ENCODE measurements at places on chromosomes 3 and 15.

GRCh38 chr15:41936649-41937567 is 35.4 kb downstream of the EHD4 start:
- no peak for DNase-seq

DNA sequence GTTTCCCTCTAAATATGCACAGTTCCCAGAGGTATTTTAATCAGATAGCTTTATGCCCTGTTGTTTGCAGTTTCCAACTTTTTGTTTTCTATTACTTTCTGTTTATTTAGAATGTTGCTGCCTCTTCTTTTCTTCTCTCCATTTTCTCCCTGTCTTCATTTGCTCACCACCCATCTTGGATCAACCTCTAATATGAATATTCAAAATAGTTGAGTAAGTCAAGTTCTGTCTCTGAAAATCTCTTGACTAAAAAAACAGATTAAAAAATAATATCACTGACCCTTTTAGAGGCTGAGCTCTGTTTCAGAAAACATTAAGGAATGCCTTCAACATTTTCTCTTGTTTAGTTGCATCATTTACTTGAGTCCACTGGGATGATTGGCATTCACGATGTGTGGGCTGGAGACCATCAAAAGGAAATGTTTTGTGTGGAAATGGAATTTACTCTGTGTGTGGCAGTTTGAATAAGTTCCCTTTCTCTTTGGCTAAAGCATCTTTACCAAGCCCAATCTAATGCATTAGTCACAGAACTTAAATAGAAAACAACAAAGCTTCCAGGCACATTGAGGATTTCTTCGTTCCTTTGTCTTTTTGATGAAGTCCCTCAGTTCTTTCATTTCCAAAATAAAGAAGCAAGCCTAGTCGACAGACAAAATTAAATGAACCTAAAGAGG is 633.9 kb upstream of the TGFBR2 start:
- peak; percentile 66 for DNase-seq

DNA sequence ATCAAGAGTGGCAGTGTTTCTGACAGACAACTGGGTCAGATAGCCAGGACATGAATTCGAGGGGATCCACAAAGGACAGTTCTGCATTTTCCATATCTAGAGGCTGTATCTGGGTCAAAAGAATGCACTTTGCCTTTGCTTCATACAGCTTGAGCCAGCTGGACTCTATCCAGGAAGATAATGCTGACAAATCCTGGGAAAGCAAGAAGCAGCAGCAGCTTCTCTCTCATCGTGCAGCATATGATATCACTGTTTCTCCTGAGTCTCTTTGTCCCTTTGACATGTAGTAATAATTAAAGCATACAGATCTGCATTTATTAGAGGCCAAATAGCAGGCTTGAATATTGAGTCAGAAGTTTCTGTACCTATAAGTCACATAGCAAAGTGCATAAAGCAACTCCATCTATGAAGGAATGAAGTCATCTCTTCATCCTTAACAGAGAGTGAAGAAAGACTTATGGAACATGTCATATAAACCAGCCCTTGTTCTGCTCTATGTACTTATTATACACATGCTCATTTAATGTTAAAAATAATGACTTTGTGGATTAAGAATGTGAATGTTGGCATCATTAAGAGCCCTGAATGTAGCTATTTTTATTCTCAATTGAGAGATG is 236.8 kb upstream of the GBE1 start:
- DNase-seq = no peak

DNA sequence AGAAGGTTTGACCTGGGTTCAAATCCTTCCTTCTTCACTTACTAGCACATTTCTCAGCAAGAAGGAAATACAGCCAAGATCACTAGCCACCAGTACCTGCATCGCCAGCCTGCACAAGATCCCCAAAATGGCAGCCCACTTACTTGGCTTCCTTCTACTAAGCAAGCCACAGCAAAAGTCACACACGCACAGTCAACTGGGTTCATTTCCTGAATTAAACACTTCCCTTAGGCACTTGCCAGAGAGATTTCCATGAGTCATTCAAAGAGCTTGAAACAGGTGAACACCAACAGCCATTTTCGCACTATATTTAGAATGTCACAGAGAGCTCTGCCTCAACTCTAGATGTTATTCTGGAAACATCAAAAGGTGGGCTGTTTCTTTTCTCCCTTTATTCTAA is 42.6 kb downstream of the MGLL start:
- no peak for DNase-seq

- no peak for DNase-seq
Measured at GRCh38 chr15:70235347-70235746, 137.6 kb upstream of the TLE3 start.

DNA sequence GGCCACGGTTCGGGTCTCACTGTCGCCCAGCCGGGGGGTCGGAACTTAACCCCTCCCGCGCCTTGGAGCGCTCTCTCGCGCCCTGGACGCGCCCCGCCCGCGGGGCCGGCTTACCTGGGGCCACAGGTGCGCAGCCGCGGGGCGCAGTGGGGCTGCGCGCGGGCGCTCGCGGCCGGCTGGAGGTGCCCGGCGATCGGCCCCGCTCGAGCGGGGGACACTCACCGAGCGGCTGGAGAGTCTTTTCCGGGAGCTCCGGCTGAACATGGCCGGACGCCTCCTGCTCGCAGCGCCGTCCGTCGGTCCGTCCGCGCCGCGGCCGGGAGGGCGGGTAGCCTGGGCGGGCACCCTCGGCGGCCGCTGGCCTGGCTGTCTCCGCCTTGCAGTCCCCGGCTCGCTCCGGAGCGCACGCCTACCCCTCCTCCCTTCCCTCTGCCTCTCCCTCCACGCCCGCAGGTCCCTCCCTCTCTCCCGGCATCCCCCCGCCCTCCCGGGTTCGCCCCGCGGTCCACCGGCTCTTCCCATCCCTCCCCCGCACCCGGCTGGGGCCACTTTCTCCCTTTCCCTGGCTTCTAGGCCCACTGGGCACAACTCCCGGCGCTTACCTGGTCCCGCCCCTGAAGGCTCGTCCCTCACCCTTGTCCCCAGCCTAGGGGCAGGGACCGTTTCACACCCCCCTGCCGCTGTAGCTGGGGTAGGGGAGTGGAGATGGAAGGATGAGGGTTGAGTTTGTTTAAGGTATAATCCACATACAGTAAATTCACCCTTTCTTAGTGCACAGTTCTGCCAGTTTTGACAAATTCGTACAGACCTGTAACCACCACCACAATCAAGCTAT is 220.1 kb upstream of the PRICKLE2 start:
- DNase-seq = no peak

DNA sequence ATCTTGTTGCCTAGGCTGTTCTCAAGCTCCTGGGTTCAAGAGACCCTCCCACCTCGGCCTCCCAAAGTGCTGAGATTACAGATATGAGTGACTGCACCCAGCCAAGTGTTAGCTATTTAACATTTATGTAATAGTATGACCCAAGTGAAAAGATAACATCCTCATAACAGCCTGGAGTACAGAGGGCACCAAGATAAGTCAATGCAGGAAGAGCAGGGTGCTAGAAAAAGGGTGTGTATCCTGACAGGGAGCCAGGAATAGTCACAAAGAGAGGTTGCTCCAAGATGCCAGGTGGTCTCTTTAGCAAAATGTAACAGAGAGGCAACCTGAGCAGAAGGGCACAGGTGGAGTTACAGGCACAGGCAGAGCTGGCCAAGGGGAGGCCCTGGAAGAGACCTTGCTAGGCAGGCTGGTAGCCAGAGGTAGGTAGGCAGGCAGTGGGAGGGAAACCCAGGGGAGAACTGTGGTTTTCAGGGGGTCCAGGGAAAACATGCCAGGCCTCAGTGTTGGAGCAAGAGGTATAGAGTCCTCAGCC is 277.4 kb downstream of the ERC2 start:
- DNase-seq = no peak

DNA sequence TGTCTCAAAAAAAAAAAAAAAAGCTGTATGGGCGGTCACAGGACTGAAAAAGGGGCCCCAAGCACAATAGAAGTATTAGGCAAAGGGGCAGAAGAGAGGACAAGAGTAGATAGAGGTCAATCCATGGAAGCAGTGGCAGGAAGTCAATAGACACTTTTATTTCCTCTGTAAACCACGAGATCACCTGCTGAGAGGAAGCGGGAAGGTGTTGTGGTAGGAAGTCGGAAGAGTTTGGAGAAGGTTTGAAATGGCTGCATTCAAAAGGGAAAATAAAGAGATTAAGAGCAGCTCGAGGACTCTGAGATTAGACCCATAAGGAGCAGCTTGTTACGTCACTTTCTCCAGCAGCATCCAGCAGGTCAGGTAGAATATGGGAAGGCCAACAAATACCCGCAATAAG is 14.2 kb upstream of the ZNF148 start:
- no peak for DNase-seq

- DNase-seq = no peak
Measured at GRCh38 chr3:57556459-57557084, 498 bp downstream of the PDE12 start.

GRCh38 chr3:52444860-52445793 is at the start of gene SEMA3G:
SEMA3G (minus strand) TSS chr3:52445103; CDS start chr3:52445027, 76 bp downstream.
- no peak for DNase-seq

DNA sequence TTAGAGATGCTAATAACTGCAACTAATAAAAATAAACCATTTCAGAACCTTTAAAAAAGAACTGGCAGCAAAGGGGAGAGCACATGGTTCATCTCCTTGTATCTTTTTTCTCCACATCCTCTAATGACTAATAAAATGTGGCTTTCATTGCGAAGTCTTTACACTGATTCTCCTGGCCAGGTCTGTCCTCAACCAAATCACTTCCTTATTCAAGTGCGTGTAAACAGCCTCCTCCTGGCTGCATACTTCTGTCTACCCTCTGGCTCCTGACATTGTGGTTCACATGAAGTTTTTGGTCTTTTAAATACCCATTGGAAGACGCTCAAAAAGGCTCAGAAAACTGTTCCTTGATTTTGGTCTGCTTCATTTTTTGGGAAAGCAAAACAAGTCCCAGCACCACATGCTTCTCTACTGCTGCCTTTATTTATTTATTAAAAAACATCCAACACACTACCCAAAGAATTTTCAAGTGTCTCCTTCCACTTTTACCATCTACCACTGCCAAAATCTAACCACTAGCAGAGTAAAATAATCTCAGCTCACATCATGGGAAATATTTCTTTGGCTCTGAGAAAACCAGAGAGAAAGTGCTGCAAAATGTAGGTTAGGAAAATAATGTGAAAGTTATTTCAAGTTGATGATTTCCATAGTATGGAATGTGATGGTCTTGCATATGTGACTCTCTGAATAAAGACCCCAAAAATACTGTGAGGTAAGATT is 85.1 kb downstream of the EFL1 start:
- peak; percentile 80 for DNase-seq

- DNase-seq = no peak
Measured at GRCh38 chr3:176650478-176650877, 546.8 kb downstream of the TBL1XR1 start.

- DNase-seq = no peak
Measured at GRCh38 chr15:90924375-90924774, 8.0 kb downstream of the HDDC3 start.

DNA sequence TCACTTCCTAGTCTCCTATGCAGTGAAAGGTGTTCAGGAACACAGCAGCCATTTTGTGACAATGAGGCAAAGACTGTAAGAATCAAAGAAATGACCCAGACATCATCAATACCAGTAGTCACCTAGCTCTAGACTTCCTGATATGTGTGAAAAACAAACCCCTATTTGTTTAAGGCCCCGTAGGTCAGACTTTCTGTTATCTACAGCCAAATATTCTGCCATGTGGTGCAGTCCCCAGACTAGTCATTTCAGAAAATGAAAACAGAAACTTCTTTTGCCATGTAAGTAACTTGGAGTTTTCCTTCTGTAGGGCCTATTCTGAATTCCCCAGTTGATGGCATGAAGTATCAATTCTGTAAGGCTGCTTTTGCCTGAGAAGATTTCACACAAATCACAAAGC is 181.7 kb upstream of the SNTN start:
- no peak for DNase-seq

DNA sequence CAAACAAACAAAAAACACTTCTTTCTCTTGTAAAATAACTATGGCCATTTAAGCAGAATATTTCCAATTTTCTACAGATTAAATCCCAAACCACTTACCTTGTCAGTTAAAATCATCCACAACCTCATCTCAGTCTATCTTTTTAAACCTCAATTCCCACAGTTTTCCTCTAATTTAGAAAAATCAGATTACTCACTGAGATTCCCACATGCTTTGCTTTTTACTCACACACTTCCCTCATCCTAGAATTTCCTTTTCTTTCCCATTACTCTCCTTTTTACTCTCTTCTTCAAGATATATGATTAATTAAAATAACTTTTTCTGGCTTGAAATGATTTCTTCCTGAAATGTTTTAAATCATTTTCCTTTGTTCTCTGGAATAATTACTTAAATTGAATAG is 790.7 kb downstream of the ROBO1 start:
- DNase-seq = no peak

- no peak for DNase-seq
Measured at GRCh38 chr3:178785961-178786360, 249.7 kb downstream of the KCNMB2 start.

DNA sequence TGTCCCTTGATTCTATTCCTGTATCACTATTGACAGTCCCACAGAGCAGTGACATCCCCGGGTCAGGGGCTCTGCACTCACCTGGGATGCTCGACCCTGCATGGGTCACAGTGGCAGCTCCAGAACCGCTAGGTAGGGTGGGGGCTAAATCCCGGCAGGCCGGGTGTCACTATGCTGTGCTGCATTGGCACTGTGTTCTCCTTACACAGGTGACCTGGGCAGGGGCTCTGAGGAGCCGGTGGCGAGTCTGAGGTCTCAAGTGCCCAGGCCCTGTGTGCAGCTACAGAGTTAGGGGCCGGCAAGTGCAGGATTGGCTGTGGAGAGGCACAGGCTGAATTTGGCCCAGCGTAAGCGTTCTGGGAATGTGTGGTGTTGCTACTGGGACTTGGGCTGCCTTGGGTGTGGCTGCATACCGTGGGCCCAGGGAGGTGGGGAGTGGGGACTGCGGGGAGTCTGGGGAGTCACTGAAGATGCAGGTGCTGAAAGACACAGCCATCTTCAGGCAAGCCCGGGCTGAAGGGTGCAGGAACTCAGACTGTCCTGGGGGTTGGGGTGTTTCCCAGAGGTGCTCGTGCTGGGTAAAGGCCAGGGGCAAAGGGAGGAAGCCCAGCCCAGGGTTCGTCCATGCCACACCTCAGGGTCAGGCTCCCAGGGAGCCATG is 102.6 kb upstream of the PRR20G start:
- no peak for DNase-seq

- DNase-seq = no peak
Measured at GRCh38 chr3:169662843-169663160, 710 bp downstream of the MECOM start.

- no peak for DNase-seq
Measured at GRCh38 chr3:129971351-129972052, 3.0 kb upstream of the TRH start.

- no peak for DNase-seq
Measured at GRCh38 chr3:62361824-62362223, 11.5 kb downstream of the FEZF2 start.

- no peak for DNase-seq
Measured at GRCh38 chr3:152538518-152538917, 269.8 kb downstream of the MBNL1 start.

GRCh38 chr3:179279837-179280236 is 28.9 kb upstream of the KCNMB3 start:
- no peak for DNase-seq

- DNase-seq = no peak
Measured at GRCh38 chr3:43764471-43764870, 73.7 kb downstream of the ABHD5 start.
